CD4-positive, CD25-positive, alpha-beta regulatory T cell (primary cell): ENCODE measurements at places on chromosomes 13 and 19. TPM values are rescaled to one million over a fixed set of nuclear protein-coding genes. Genes with fewer than 3 reads are reported as not detected.
A peak's percentile ranks its signal among the peaks of the same experiment; 100 is the strongest.

FUT3 gene
- total RNA-seq: not detected

ZBTB32 gene
- 42.0 TPM for total RNA-seq

DNA sequence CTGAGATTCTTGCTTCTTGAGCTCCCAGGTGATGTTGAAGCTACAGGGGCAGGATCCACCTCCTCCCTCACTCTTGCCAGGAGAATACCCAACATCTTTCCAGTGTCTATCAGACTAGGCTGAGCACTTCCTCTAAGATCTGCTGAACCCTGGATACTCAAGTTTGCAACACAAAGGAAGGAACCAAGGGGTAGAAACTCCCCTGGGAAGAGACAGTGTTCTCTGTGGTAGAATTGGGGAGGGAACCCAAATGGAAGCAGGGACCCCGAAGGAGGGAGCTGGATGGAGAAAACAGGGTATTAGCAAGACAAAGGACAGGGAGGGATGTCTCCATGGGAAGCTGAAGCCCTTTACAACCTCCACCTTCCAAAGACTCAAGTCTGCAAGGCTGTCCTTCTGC lies 117.6 kb downstream of the DNAJC15 start:
- DNase-seq: no peak

SLC25A41 gene
- total RNA-seq: 0.42 TPM

DNA sequence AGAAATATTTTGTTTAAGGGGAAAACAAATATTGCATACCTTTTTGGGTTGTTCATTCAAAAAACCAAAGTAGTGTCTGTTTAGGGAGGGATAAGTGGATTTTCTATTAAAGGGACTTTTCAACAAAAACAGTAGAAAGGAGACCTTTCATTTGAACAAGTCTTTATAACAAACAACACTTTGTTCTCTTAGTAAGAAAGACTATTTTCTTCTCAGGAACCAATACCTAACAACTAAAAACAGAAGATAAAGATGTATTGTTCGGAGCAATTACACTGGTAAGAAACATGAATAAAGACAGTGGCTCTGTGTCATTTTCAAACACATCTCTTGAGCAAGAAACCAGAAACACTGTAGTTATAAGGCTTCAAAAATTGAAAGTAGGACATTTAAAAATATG lies 1610.1 kb upstream of the PCDH20 start:
- no peak for DNase-seq

GRCh38 chr13:42101821-42102585 lies 53.6 kb downstream of the DGKH start:
- peak; percentile 12 for DNase-seq

DNA sequence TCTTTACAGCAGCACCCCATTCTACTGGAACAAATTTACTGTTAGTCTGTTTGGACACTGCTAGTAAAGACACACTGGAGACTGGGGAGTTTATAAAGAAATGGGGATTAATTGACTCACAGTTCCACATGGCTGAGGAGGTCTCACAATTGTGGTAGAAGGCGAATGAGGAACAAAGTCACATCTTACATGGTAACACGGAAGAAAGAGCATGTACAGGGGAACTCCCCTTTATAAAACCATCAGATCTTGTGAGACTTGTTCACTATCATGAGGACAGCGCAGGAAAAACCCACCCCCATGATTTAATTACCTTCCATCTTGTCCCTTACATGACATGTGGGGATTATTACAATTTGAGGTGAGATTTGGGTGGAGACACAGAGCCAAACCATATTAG lies 1204.2 kb downstream of the SLITRK1 start:
- no peak for DNase-seq

- DNase-seq: no peak
These were observed 133.8 kb downstream of the MRPL57 start for GRCh38 chr13:21310220-21310619.

PGLYRP2 gene
- total RNA-seq: not detected
